Activated CD4-positive, alpha-beta T cell treated with anti-CD3 and anti-CD28 coated beads, Interleukin-2, amount 10 ng/mL, durations not matched to agents 24 days and 14 days (primary cell): ENCODE measurements at places on chromosomes 2 and 18. TPM values are rescaled to one million over a fixed set of nuclear protein-coding genes. Genes with fewer than 3 reads are reported as not detected.

The DLX1 gene
- not detected in 2 replicates for total RNA-seq

The WDSUB1 gene
- total RNA-seq: 5.6 and 5.7 TPM in 2 replicates

The POTEJ gene
- total RNA-seq: not detected in 2 replicates

The IL1RN gene
- 3.0 and 3.3 TPM in 2 replicates for total RNA-seq

The TFPI gene
- total RNA-seq: 1.2 and 1.5 TPM in 2 replicates

The CNGA3 gene
- not detected in 2 replicates for total RNA-seq

The ITGA4 gene
- 106 and 109 TPM in 2 replicates for total RNA-seq

The GYPC gene
- total RNA-seq: 120 and 122 TPM in 2 replicates

The TTR gene
- not detected in 2 replicates for total RNA-seq

The RIT2 gene
- total RNA-seq: not detected in 2 replicates

The TXNDC2 gene
- not detected in 2 replicates for total RNA-seq

The DNER gene
- not detected in 2 replicates for total RNA-seq

DNA sequence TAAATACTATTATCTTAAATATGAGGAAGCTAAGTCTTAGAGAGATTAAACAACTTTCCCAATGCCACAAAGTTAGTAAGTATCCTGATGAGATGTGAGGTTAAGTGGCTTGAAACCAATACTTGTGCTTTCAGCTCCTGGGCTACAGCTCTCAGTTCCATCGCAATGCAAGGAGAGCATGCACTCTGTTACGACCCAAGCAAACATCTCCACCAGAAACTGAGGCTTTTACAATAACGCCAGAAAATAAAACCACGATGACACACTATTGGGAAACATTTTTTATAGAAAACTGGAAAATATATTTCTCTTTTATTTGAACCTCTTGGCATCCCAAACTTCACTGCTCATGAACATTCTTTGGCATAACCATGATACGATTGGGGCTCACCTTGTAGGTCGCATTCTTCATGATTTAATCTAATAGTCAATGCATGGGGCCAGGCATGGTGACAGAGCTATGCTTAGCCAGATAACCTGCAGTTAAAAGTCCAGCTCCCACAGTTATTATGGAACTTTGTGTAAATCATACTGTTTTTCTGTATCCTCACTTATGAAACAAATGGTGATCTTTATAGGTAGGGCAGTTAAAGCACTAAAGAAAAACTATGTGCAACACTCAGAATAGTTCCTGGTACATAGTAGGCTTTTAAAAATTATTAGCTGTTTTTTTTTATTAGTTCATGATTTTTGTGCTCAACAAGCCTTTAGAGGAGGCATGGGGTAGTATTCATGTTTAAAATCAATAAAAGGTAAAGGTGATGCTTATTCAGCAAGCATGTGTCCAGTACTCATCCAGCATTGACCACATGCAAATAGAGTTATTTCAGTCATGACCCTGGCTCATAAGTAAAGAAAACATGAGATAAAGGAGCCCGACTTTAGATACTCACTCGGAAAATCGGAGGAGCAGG, 238.3 kb upstream of the TRIB2 start:
- H3K27me3 ChIP-seq: no peaks in the 10 kb centered on the region
- no peak for DNase-seq
- H3K36me3 ChIP-seq: peaks cover 3% of the 10 kb centered on the region

DNA sequence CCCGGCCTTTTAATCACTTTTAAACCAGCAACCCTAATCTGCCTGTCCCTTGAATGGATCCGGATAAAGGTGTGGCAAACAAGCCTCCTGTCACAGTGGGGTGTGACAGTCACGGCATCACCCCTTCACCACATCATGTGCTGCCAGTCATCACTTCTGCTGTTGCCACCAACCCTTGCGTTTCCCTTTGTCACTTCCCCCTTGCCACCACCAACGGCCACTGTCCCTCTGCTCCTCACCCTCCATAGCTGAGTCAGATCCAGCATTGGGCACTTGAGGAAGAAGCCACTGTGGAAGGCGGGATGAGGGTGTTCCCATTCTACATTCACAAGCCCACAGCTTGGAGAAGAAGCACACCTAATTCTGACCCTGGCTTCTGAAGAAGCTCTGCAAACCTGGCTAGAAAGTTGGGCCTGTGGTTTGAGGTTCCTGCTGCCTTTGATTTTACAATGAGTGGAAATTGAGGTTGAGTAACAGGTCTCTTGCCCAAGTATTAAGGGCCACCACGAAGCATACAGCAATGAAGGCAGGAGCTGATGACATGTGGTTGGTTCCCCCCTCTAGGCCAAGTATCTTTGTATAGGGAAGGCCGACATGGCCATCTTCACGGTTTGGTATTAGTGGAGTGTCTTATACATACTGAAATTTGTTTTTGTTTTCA, 22.9 kb upstream of the DARS1 start:
- no peaks in the 10 kb centered on the region for H3K27me3 ChIP-seq
- peak; percentile 85 for DNase-seq
- peaks cover 35% of the 10 kb centered on the region for H3K4me1 ChIP-seq
- peak overlapping the region; percentile 60 for H3K27ac ChIP-seq
- peaks cover 21% of the 10 kb centered on the region for H3K36me3 ChIP-seq

DNA sequence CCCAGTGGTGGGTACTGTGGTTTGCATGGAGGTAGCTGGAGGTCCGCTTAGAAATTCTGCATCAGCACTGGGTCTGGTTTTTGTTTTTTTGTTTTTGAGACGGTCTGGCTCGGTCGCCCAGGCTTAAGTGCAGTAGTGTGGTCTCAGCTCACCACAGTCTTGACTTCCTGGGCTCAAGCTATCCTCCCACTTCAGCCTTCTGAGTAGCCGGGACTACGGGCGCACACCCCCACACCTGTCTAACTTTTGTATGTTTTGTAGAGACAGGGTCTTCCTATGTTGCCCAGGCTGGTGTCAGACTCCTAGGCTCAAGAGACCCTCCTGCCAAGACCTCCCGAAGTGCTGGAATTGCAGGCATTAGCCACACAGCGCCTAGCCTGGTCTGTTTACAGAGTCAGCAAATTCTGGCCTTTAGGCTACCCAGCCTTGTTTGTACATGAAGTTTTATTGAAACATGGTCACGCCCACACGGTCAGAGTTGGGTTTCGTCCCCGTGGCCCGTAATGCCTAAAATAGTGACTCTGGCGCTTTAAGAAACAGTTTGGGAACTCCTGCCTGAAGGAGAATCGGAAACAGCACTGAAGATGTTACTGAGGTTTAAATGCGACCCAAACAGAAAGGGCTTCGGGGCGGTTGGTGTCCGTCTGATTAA, 32.7 kb downstream of the CTDP1 start:
- H3K27ac ChIP-seq: no peak overlapping the region
- DNase-seq: no peak
- no peaks in the 10 kb centered on the region for H3K27me3 ChIP-seq
- peaks cover 54% of the 10 kb centered on the region for H3K36me3 ChIP-seq
- H3K4me3 ChIP-seq: no peak overlapping the region
- H3K4me1 ChIP-seq: peaks cover 4% of the 10 kb centered on the region

GRCh38 chr2:172772633-172773032, 37.0 kb downstream of the RAPGEF4 start:
- H3K27ac ChIP-seq: no peak overlapping the region
- DNase-seq: no peak

DNA sequence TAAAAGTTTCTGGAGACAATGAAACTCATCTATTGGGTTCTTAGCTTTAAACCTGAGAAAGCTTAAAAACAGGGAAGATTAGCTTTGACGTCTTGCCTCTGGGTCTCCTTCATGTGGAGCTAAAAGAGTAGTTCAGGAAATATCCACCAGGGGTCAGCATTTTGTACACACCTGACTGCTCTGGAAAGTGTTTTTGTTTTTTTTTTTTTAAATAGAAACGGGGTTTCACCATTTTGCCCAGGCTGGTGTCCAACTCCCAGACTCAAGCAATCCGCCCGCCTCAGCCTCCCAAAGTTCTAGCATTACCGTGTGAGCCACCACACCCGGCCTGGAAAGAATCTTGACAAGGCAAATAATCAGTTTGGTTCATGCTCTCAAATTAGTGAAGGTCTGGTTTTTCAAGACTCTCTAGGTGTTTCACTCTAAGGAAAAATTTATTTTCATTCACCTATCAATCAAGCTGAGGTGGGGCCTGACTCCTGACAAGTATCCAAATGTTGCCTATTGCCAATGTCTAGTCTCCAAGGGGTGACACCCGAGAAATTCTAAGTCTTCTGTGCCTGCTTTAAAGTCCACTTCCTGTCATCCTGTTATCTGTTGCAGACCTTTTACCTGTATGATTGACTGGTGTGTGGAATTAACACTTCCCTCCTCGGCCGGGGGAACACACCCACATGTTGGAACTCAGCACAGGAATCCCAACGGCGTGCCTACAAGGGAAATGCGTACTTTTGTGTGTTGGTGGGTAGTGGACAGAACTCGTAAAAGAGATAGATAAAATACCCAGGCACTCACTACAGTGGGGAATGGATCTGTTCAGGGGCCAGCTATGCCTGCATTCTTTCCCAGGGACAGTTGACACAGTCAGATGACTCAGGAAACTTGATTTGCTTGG, 11.3 kb downstream of the IL1RN start:
- no peaks in the 10 kb centered on the region for H3K27me3 ChIP-seq
- DNase-seq: peak; percentile 92
- no peaks in the 10 kb centered on the region for H3K36me3 ChIP-seq

DNA sequence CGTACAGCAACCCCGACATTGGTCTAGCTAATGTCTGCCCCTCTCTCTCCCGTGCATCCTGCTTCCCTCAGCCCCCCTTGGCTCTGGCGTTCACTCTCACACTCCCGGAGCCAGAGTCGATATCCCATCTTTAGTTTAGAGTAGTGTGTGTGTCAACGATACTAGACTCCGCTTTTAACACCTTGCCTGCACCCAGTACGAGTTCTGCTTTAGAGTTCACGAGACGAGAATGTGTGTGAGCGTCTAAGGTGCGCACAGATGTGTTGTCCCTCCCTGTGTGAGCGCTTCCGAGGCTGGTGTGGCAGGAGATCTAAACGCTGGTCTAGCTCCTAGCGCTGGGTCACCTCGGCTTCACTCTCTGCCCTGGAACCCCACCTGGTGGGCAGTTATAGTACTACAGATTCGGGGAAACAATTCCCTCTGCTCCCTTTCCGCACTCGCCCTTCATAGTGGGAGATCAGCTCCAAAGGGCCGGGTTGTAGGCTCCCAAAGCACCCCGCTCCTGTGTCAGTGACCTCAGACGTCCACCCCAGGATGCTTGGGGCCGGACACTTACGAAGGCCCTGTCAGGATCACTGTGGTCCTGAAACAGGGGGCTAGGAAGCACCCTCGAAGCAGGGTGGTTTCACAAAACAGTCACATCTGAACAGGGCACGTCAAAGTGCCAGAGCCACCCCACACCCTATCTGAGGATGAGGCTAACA, 2.6 kb upstream of the CYP26B1 start:
- peak overlapping the region; percentile 63 for H3K27ac ChIP-seq
- H3K4me3 ChIP-seq: peak overlapping the region; percentile 69
- peaks cover 9% of the 10 kb centered on the region for H3K36me3 ChIP-seq
- peak; percentile 89 for DNase-seq
- H3K4me1 ChIP-seq: peaks cover 21% of the 10 kb centered on the region

- H3K4me3 ChIP-seq: no peak overlapping the region
- no peaks in the 10 kb centered on the region for H3K27me3 ChIP-seq
- H3K4me1 ChIP-seq: peaks cover 5% of the 10 kb centered on the region
- H3K36me3 ChIP-seq: no peaks in the 10 kb centered on the region
- no peak overlapping the region for H3K27ac ChIP-seq
- DNase-seq: no peak
Measured at GRCh38 chr2:144163592-144163991, 356.3 kb downstream of the ZEB2 start.

DNA sequence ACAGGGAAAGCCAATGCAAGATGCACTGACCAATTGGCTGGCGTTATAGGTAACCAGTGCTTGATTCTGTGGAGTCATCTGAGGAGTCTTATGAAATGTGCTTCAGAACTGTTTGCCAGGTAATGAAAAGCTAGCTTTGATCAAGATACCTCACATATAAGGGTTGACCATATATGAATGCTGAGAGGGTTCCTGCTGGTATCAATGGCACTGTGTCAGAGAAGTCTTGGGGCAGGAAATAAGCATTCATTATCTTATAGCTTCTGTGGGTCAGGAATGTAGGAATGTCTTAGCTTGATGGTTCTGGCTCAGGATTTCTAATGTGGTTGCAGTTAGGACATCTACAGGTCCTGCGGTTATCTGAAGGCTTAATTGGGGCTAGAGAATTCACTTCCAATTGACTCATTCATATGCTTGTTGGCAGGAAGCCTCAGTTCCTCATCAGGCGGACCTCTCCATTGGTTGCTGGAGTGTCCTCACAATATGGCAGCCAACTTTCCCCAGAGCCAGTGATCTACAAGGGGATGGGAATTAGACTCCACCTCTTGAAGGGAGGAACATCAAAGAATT, 22.1 kb upstream of the TCF7L1 start:
- H3K27me3 ChIP-seq: peaks cover 19% of the 10 kb centered on the region
- no peaks in the 10 kb centered on the region for H3K4me1 ChIP-seq
- H3K36me3 ChIP-seq: no peaks in the 10 kb centered on the region

GRCh38 chr2:46650556-46651001, 171.2 kb downstream of the TMEM247 start:
- peaks cover 26% of the 10 kb centered on the region for H3K27me3 ChIP-seq
- peak; percentile 90 for DNase-seq
- H3K27ac ChIP-seq: no peak overlapping the region
- no peaks in the 10 kb centered on the region for H3K36me3 ChIP-seq

DNA sequence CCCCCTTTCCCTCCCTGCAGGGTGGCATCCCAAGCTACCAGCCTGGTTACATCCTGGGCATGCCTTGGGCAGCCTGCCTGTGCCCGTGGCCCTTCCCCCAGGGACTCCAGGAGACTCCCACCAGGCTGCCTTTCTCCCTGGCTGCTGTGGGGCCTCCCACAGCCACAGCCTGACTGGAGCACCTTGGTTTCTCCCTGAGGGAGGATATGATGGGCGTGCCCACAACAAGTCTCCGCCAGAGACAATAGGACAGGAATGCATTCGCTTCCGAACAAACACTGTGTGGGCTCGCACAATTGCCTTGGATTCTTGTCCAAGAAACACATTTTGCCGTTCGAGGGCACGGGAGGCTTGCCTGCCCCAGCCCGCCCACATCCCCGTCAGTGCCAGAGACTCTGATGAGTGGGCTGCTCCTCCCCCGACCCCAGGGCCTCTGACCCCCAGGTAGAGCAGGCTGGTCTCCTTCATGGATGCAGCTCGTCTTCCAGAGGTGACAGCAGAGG, 102.1 kb downstream of the SMAD7 start:
- no peak overlapping the region for H3K4me3 ChIP-seq
- no peaks in the 10 kb centered on the region for H3K36me3 ChIP-seq
- H3K27me3 ChIP-seq: peaks cover 3% of the 10 kb centered on the region
- H3K27ac ChIP-seq: no peak overlapping the region
- no peak for DNase-seq

DNA sequence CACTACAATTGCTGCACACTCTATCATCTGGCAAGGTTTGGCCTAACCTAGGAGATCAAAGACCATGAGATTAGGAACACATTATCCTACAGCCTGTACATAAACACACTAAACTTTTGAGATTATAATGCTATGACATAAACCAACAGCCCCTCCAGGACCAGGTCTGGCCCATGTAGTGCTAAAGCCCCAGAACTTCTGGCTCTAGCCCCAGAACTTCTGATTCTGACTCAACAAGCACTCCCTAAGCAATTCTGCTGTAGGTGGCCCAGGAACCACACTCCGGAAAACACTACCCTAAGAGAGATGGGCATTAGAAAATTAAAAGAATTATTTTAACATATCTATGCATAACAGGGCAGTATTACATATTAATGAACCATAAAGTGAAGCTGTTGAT, 369.5 kb upstream of the LYPD1 start:
- no peak overlapping the region for H3K27ac ChIP-seq
- H3K4me3 ChIP-seq: no peak overlapping the region
- no peaks in the 10 kb centered on the region for H3K4me1 ChIP-seq
- no peak for DNase-seq
- H3K36me3 ChIP-seq: no peaks in the 10 kb centered on the region
- no peaks in the 10 kb centered on the region for H3K27me3 ChIP-seq
